ENCODE measurements at places on chromosomes 13 and 19.
A peak's percentile ranks its signal among the peaks of the same experiment; 100 is the strongest.

DNA sequence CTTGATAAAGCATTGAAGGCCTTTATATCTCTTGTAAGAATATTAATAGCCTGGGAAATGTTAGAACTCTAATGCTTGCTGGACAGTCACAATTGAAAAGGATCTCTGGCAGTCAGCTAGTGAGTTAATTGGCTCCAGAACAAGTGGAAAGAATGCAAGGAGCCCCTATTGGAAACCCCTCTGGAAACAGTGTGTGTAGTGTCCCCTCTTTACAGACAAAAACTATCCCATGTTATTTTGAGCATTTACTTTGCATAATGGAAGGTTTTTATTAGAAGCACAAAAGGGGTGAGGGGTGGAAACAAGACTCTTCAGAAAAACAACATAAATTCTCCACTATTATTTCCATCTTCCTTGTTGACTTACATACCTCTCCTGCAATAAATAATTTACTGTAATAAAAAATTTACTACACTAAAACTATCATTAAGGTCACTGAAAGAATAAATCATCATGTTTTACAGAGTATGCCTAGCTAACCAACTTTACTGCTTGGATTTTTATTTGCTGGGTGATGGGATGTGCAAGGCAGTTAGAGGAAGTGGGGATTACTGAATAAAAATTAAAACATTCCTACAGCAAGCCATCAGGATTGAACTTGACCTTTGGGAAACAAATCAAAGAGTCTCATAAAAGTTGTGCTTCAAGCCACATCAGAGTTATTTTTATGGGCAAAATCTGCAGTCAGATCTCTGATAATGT lies 610.4 kb downstream of the TBC1D4 start:
- DNase-seq = peak; percentile 39

GRCh38 chr19:58304748-58305064 lies 471 bp upstream of the ERVK3-1 start:
- no peak for DNase-seq

GRCh38 chr13:44425041-44425814 lies 51.6 kb downstream of the SERP2 start:
- DNase-seq = no peak

GRCh38 chr13:93750676-93751075 lies 524.1 kb downstream of the GPC6 start:
- DNase-seq = no peak

DNA sequence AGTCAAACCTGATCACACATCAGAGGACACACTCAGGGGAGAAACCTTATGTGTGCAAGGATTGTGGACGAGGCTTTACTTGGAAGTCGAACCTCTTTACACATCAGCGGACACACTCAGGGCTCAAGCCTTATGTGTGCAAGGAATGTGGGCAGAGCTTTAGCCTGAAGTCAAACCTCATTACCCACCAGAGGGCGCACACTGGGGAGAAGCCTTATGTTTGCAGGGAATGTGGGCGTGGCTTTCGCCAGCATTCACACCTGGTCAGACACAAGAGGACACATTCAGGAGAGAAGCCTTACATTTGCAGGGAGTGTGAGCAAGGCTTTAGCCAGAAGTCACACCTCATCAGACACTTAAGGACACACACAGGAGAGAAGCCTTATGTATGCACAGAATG lies 8.2 kb upstream of the ZNF527 start:
- no peak for DNase-seq

DNA sequence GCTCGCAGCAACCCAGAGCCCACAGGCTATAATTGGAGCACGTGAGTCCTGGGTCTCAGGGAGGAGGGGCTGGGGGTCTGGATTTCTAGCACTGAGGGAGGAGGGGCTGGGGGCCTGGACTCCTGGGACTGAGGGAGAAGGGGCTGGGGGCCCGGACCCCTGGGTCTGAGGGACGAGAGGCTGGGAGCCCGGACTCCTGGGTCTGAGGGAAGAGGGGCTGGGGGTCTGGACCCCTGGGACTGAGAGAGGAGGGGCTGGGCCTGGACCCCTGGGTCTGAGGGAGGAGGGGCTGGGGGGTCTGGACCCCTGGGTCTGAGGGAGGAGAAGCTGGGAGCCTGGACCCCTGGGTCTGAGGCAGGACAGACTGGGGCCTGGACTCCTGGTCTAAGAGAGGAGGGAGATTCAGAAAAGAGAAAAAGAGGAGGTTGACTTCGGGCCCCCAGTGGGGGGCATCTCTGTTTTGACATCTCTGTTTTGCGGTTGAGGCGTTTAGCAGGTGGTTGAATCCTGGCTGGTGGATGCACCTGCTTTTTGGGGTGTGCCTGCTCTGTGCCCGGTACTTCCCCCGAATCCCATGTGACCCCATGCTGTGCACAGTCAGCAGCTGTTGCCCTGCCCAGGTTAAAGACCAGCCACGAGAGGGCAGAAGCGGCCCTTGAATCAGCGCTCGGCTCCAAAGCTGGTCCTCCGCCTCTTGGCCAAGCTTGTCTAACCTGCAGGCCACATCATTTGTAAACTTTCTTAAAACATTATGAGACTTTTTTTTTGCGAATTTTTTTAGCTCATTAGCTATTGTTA lies 10.5 kb downstream of the PVR start:
- peak; percentile 49 for DNase-seq
